ENCODE measurements at places on chromosomes 11 and 22. TPM values are rescaled to one million over a fixed set of nuclear protein-coding genes. Genes with fewer than 3 reads are reported as not detected.

DNA sequence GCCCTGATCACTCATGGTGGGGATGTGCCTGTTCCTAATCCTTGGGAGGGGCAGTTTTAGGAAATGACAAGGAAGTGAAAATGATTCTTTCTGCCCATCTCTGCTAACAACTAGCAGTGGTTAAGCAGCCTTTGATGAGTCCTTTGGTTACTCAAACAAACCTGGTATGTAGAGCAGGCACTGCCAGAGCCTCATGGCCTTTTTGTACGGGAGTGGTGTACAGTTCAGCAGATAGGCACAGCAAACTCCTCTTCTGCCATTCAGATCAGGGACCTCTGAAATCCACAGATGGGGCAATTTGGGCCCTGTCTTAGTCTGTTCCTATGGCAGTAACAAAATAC lies 66.2 kb downstream of the FZD4 start:
- DNase-seq: no peak

GRCh38 chr11:17211286-17211685 lies 3.5 kb upstream of the PIK3C2A start:
- DNase-seq: no peak

GRCh38 chr11:23023319-23023718 lies 163.0 kb upstream of the CCDC179 start:
- no peak for DNase-seq

DNA sequence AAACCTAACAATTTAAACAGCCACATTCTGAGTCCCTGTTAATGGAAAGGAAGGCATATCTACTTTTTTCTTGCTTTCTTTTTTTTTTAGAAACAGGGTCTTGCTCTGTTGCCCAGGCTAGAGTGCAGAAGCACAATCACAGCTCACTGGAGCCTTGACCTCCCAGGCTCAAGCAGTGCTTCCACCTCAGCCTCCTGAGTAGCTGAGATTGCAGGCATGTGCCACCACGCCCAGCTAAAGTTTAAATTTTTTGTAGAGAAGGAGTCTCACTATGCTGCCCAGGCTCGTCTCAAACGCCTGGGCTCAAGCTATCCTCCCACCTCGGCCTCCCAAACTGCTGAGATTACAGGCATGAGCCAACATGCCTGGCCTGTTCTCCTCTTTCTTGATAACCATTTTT lies 25.4 kb downstream of the ARFGAP3 start:
- DNase-seq: no peak

DNA sequence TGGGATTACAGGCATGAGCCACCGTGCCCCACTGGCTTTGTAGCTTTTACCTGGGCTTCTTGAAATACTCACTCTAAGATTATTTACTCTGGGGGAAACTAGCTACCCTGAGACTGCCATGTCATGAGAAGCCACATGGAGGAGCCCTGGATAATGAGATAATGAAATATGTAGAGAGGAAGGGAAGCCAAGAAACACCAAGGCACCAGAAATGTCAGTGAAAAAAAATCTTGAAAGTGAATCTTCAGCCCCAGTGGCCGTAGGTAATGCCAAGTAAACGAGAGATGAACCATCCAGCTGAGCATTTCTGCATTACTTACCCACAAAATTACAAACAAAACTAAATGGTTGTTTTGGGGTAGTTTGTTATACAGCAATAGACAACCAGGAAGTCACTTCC lies 125.6 kb downstream of the APIP start:
- DNase-seq: no peak

- DNase-seq: no peak
These were observed 1.6 kb downstream of the PAX6 start for GRCh38 chr11:31809541-31809856.

- DNase-seq: no peak
These were observed 228.1 kb downstream of the TENM4 start for GRCh38 chr11:79212741-79213190.

DNA sequence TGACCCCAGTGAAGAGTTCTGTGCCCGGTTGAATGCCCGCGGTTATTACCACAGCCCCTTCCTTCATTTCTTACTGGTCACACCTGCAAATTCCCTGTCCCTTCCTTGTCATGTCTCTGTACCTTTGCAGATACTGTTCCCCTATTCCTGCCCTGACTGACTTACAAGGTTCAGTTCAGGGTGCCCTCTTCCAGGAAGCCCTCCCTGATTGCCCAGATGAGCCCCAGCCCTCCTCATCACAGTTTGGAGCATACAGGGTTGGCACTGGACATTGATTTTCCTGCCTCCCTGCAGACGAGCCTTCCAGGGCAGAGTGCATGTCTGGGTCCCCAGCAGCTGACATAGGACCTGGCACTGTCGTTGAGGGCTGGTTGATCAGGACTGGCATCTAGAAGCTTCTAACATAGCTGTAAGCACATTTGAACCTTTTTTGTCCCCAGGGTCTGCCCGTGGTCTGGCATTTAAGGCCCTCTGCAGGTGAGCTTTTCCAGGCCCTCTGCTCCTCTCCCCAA lies 70.4 kb upstream of the SHISAL1 start:
- no peak for DNase-seq

DNA sequence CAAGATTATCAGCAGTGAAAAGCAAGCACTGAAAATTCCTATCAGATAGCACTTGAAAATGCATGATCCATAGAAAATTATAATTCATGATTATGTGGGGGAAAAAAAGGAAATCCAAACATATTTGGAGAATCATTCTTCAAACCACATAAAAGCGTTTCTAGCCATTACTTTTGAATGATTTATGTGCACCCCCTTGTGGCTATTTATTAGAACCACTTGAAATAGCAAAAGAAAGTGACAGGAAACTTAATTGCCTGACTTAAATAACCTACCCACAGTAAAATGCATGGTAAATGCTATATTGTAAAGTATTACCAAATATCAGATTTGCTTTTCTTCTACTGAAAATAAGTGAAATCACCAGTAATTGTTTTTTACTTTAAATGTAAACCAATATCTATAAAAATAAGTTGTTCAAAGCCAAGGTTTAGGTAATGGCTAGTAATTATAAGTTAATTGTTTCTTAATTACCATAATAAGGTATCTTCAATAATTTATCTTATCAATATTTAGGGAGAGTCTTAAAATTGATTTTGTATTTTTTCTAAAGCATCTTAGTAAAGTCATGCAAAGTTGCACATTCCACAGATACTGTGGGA lies 168.5 kb downstream of the ARHGAP42 start:
- peak; percentile 53 for DNase-seq

DNA sequence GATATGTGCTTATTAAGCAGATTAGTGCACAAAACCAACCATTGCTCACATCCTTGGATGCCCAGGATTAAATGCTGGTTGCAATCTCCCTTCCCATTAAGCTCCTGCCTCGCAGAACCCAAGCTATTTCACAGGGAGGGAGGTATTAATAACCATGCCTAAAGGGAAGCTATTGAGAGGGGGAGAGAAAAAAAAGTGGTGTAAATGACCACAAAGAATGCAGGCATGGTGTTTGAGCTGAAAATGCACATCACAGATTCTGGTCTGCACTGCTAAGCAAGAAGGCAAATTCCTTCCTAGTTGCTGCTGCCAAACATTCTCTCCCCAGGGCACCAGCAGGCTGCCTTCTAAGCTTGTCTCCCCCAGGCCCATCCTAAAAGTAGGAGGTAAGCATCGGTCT lies 92.0 kb upstream of the ISX start:
- DNase-seq: no peak

Gene ENDOD1
- 26.1 TPM for total RNA-seq

Gene FZD4
- 25.1 TPM for total RNA-seq

Gene SPDYC
- not detected for total RNA-seq

Gene OR8J1
- total RNA-seq: not detected

Gene TIMP3
- 308 TPM for total RNA-seq

Gene LGR4
- total RNA-seq: 4.0 TPM
